ENCODE measurements at places on chromosomes 3 and 15.
A peak's percentile ranks its signal among the peaks of the same experiment; 100 is the strongest.

DNA sequence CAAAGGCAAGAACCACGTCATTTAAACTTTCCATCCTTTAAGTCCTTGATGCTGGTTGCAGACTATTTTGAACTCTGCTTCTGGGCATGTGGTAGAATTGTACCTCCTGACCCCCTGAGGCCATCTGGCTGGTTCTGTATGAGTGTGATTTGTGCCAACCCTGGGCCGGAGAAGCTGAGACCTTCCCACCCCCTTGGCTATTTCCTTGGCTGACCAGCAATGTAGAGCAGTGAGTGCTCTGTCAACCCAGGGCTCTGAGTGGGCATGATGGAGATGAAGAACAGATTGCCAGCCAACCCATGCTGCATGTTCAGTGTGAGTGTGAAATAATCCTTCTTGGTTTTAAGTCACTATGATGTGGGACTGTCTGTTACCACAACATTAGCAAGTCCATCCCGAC is 82.1 kb upstream of the RASGRP1 start:
- DNase-seq = no peak

DNA sequence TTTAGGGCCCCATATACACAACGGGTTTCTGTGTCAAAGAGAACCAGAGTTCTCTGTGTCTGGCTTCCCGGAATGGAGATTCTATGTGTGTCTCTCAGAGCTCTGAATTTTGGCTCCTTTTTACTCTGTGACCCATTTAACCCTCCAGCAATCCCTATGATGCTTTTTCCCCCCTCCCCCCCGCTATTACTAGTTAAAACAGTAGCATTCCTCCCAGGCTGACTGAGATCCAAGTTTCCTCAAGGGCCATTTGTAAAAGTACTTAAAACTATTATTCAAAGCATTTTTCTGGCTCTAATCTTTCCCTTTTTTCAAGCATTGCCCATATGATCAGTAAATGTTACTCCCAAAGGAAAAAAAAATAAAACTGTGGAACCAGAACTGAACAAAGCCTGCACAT is 6.6 kb upstream of the STAC start:
- DNase-seq = no peak

GRCh38 chr3:176796371-176796770 is 400.9 kb downstream of the TBL1XR1 start:
- DNase-seq = no peak

DNA sequence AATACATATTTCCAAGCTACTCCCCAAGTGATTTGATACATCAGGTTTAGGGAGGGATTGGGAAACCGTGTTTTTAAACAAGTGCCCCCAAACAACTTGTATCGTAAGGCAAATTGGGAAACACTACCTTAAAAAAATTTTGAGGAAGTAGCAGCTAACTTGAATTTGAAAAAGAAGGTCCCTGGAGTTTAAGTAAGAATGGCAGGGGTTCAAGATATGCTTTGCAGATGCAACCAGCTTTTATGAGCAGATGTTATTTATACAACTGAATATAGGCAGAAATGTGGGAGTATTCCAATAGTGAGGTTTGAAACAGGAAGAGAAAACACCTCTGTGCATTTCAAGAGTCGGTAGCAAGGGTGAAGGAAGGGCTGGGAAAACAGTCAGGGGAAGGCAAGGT is 139.6 kb downstream of the IL20RB start:
- DNase-seq = no peak

DNA sequence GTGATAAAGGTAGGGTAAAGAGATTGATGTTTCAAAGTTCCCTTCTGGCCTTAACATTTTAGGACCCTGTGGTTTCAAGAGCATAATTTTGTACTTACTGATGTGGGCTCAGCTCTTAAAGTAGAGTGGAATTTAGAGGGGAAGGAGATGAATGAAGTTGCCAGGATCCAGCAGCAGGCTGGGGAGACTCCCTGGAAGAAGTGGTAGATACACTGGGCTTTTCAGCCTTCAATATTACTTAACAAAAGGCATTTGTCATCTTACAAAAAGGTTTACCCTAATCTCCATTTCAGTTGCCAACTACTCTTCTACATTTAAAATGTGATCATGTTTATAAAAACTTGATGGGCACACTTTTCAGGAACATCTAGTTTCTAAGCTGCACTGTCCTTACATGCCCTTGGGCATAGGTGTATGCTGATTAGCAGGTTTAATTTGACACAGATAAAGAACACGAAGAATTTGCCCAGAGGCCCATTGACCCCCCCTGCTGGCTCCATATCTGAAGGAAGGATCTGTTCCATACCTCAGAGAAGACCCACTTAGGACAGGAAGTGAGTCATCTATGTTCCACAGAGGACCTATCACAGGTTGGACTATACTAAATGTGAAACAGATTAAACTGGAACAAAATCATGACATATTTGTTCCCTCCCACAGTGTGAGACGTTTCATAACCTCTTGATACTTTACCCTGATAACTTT is 93.0 kb upstream of the LPP start:
- peak; percentile 72 for DNase-seq

- DNase-seq = no peak
Observed at GRCh38 chr3:47859956-47860605, 57.1 kb downstream of the DHX30 start.

GRCh38 chr3:186724911-186725310 is 7.8 kb downstream of the KNG1 start:
- no peak for DNase-seq

DNA sequence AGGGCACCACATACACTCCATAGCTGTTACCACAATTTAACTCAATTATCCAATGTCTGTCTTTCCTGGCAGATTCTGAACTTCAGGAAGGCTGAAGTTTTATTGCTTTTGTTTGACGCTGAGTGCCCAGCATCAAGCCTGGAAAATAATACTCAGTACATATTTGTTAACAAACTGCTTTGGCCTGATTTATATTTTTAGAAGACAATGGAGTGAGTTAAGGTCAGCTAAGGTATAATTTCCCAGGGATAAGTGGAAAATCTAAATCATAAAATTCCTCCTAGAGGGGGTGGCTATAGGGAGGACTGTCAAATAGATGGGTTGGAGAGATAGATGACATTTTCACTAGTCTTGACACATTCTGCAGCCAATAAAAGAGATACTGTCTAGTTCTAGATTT is 659.4 kb upstream of the ADAMTS9 start:
- DNase-seq = no peak

DNA sequence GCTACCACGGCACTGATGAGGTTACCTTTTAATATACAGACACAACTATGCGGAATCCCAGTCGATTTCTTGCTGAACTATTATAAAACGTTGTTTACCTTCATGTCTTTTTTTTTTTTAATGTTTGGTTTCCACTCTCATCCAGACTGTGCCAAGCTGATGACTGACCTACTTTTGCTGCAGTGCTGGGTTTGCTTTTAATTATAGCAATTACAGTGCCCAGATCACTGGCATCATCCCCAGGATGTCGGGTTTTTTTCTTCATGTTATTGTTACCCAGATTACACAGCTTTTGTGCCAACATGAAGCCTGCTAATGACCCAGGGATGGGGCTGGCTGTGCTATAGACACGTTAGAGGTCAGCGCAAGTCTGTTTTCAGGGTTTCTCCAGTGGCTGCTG is 294.0 kb upstream of the ATP10A start:
- no peak for DNase-seq

DNA sequence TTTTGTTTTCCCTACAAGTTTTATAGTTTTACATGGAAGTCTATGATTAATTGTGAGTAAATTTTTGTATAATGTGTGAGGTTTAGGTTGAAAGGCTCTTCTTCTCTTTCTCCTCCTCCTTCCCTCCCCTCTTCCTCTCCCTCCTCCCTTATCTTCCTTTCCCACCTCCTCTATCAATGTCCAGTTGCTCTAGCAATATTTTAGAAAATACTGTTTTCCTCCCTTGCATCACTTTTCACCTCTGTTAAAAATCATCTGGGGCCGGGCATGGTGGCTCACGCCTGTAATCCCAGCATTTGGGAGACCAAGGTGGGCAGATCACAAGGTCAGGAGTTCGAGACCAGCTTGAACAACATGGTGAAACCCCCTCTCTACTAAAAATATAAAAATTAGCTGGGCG is 119.4 kb downstream of the FNDC3B start:
- no peak for DNase-seq

- DNase-seq = no peak
Observed at GRCh38 chr3:176914764-176915163, 282.5 kb downstream of the TBL1XR1 start.

GRCh38 chr3:108150200-108150599 is 59.4 kb upstream of the CD47 start:
- no peak for DNase-seq
